ENCODE measurements at places on chromosomes 6 and 20. TPM values are rescaled to one million over a fixed set of nuclear protein-coding genes. Genes with fewer than 3 reads are reported as not detected.

PSORS1C1 gene
- 0.66 TPM for total RNA-seq

CST4 gene
- 0.17 TPM for total RNA-seq

SNAI1 gene
- 0.66 TPM for total RNA-seq

PGBD1 gene
- total RNA-seq, result 5.6 TPM
